ENCODE measurements at places on chromosomes 4 and X.

DNA sequence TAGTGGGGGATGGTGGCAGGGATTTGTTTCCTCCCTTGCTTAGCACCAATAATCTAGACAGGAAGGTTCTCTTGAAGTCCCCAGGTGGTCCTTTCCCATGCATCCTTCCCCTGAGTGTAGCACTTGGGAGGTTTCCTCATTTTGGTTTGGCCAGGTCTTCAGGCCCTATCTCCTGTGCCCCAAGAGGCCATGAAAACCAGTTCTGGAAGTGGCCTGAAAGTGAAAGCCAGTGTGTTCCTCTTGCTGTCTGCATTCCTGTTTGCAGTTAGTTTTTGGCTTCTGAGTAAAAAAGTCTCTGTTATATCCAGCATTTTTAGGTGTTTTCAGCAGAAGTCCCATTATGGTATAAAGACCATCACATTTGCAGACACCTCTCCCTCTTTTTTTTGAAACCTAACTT is 59.5 kb downstream of the MTM1 start:
- DNase-seq: no peak

GRCh38 chr4:149885896-149886295 is 70.3 kb upstream of the IQCM start:
- no peak for DNase-seq

DNA sequence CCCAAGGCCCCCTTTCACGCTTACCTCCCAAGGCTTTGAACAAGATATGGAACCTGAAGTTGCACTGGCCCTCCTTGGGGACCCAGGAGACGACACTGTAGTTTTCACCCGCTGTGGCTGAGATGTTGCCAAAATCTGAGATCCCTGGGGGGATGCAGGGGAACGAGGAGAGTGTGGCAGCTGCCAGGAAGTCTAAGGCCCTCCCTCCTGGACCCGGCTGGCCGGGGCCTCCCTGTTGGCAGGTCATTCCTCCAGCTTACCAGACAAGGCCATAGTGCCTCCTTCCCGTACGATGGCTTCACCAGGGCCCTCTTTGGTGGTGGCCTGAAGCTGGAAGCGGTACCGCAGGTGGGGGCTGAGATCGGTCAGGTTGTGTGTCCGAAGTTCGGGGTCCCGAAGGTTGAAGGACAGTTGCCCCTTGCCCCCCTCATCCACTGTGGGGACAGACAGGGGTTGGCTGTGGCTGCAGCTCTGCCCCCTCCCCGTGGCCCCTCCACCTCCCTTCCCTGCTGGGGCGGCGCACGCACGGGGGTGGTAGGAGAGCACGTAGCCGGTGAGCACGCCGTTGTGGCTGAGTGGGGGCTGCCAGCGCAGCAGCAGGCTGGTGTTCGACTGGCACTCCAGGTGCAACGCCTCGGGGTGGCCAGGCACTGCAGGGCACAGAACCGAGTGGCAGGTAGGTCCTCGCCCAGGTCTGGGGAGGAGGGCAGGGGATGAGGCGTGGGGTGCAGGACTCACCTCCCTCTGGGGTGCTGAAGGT is 21.2 kb downstream of the L1CAM start:
- DNase-seq: peak; percentile 74

- DNase-seq: peak; percentile 86
Observed at GRCh38 chrX:136147315-136147901, at the start of gene FHL1. Gene FHL1, plus strand, starts transcription at chrX:136147533.

GRCh38 chrX:2261831-2262667 is 238.7 kb downstream of the DHRSX start:
- DNase-seq: peak; percentile 61

- DNase-seq: no peak
Observed at GRCh38 chr4:151690164-151690870, 70.5 kb downstream of the GATB start.

DNA sequence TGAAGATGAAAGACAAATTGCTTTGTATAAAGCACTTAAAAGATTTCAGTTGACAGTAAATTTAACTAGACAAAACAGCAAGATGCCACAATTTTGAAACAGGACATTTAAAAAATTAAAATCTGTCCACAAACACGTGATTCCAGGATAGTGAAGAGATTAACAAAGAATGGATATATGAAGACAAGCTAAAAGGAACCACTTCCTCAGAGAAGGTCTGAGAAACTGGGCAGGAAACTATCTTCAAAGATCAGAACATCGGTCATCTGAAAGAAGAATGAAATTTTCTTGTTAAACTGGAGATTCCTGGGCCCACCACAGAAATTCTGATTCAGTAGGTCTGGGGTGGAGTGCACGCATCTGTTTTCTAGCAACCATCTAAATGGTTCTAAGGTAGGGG is 1.4 kb downstream of the RWDD4 start:
- no peak for DNase-seq

DNA sequence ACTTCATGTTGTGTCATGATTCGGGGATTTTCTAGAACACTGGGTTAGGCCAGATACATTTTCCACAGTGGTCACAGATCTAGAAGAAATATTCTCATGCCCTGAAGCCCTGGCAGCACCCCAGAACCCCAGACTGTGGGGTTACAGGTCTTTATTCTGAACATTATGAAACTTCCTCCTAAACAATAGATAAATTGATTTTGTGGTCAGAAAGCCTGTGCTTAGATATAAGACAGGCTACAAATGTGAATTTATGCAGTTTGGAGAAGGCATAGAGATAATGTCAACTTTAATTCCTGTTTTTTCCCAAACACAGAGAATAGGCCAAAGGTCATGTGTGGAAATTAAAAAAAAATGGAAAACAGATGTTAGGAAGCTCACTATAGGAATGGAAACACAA is 492.9 kb downstream of the SPRY1 start:
- no peak for DNase-seq

DNA sequence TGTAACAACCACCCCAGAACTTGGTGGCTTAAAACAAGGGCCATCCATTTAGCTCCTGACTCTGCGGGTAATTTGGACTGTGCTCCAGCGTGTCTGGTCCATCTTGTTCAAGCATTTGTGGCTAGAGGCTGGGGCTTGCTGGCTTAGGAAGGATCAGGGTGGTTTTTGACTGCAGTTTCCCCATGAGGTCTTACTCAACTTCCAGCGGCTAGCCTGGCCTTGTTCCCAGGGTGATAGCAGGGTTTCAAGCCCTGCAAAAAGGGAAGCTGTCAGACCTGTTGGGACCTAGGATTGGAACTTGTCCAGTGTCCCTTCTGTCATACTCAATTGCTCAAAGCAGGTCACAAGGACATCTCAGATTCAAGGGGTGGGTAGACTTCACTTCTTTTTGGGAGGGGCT is 205.9 kb downstream of the STIM2 start:
- DNase-seq: no peak

- DNase-seq: no peak
Observed at GRCh38 chr4:169199184-169199583, 71.6 kb downstream of the SH3RF1 start.

- DNase-seq: no peak
Observed at GRCh38 chrX:19839770-19840254, 47.6 kb downstream of the SH3KBP1 start.

DNA sequence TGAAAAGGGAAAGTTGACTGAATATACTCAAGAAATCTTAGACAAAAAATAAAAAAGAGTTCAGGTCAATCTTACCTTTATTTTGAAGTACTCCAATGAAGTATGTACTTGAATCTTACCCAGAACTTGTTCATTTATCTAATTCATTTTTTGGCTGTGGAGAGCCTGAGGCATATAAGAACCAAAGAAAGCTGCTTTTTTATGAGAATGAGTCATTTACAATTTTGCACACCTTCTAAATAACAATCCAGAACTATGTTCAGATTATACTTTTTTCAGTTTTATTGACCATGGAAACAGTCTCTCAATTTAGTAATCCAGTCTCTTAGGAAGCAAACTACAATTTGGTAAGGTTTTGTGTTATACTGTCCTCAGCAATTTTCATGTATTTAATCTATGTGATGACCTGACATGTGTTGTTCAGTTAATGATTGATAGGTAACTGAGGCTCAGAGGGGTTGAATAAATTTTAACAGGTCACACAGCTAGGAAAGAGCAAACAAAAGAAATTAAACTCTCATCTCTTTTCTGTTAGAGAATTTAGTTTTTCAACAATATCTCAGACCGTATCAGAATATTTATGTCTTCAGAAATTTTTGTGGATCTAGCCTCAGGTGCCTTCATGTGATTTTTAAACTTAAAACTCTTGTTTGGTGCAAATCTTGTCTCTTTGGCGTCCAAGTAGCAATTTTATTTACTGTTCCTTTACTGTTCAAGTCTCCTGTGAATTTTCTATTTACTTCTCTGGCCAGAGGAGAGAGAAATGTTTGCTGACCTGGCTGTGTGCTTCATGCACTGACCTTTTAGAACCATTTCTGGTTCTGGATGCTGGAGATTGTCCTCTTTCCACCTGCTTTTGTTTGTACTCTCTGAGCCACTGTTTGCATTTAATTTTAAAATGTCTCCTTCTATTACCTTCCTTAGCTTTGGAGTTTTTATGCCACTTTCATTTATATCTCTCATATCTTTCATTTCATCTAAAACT is 1453.4 kb downstream of the STIM2 start:
- DNase-seq: no peak

DNA sequence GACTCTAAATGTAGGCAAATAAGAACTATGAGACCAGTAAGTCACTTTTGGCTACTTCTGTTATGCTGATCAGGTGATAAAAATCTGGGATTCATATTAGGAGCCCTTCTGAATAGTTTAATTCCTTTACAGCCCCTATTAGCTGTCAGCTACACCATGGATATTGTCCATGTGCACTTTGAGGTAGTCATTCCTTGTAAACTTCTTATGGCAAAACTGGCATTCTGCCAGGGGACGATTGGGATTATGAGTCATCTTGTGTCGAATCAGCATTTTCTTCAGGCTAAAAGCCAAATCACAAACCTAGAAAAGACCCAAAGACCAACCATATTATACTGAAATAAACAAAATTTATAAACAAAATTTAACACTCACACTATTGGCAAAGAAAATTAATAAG is 227.6 kb downstream of the PRDM5 start:
- no peak for DNase-seq

DNA sequence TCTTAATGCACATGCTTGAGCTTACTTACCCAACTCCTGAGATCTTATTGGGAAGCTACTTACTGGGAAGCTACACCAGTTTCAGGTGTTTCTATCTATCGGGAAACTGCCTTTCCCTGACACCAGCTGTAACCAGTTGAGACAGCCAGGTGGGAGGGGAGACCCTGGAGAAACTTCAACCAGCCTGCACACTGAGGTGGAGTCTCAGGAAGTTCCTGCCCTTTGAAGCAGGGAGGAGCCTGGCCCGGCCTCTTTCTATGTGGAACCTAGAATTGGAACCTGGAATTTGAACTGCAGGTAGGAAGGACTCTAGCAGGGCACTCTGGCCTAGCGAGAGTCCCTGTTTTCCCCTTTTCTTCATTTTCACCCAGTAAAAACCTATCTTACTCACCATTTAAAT is 425.8 kb upstream of the PABPC4L start:
- DNase-seq: no peak

DNA sequence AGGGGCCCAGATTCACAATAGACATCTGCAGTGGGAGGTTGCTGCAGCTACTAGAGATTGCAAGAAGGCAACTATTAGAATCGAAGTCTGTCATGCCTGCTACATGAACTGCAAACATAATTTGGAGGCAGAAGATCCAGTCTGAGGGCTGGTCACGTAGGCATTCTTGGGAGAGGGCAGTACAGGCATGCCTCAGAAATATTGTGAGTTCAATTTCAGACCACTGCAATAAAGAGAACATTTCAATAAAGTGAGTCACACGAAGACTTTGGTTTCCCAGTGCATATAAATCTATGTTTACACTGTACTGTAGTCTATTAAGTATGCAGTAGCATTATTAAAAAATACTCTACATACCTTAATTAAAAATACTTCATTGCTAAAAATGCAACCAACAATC is 585.8 kb upstream of the FAT1 start:
- DNase-seq: no peak

All from spleen (tissue), 13 donors.